ENCODE measurements at places on chromosomes 6 and 20.
A peak's percentile ranks its signal among the peaks of the same experiment; 100 is the strongest.

- DNase-seq, result no peak
Observed at GRCh38 chr20:17024513-17025119, 202.2 kb upstream of the PCSK2 start.

DNA sequence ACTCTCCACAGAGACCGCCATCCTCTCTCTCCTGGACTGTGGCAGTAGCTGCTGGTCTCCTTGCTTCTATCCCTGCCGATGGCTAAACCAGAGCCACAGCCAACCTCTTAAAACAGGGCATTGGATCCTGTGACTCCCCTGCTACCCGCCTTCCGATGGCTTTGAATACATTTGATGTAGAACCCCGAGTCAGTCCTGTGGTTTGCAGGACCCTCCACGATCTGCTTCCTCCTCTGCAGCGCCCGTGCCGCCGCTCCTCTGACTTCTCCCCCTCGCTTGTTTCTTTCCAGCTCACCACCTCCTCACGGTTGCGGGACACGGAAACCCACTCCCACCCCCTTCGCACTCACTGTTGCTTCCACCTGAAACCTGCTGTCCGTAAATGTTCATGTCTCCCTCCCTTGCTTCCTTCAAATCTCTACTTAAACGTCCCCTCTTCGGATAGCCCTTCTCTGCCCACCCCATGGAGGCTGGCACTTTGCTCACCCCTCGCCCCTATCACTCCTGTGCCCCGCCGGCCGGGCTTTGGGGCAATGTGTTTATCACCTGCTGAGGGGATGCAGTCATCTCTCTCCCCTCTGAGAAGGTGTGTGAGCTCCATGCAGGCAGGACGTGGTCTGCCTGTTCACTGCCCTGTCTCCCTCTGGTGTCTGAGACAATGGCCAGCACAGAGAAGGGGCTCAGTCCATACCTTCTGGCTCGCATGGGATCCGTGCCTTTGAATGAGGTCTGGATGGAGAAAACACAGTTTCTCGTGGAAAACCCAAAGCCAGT, 67.8 kb downstream of the GFOD1 start:
- no peak for DNase-seq

GRCh38 chr6:144307880-144308279, 22.7 kb downstream of the UTRN start:
- DNase-seq, result no peak

DNA sequence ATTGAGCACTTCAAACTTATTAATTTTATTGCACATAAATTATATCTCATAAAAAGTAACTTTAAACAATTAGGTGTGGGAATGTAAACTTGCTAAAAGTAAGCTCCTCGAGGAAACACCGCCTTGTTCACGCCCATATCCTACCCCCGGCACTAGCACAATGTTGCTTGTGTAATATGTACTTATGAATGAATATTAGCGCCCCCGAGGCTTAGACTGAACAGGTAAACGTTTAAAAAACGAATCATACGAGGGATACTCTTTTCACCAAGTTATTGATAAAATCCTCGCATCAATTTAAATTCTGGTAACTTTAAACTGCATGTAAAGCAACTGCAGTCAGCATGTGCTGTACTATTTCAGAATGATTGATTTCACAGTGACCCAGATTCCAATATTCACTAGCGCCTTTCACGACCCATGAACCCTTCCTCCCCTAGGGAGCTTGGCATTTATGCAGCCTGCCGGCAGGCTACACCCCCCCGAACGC, 637 bp downstream of the TFB1M start:
- DNase-seq, result peak; percentile 44

- no peak for DNase-seq
Observed at GRCh38 chr20:32004963-32005362, 5.3 kb upstream of the CCM2L start.

DNA sequence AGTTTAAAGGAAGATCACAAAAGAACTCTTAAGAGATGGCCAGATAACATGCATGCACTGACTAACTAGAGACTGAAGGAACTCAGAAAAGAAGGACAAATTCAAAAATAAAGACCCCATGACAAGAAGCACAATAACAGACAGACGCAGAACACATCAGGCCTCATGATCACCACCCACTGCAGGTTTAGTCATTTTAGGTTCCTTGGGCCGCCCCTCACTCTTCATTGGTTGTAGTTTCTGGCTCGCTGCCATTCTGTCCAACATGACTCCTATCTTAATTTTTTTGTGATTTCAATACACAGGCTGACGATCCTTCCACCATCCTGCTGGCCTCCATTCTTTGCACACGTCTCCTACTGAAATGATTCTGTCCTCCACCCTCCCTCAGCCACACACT, 21.6 kb downstream of the STX7 start:
- peak; percentile 6 for DNase-seq

DNA sequence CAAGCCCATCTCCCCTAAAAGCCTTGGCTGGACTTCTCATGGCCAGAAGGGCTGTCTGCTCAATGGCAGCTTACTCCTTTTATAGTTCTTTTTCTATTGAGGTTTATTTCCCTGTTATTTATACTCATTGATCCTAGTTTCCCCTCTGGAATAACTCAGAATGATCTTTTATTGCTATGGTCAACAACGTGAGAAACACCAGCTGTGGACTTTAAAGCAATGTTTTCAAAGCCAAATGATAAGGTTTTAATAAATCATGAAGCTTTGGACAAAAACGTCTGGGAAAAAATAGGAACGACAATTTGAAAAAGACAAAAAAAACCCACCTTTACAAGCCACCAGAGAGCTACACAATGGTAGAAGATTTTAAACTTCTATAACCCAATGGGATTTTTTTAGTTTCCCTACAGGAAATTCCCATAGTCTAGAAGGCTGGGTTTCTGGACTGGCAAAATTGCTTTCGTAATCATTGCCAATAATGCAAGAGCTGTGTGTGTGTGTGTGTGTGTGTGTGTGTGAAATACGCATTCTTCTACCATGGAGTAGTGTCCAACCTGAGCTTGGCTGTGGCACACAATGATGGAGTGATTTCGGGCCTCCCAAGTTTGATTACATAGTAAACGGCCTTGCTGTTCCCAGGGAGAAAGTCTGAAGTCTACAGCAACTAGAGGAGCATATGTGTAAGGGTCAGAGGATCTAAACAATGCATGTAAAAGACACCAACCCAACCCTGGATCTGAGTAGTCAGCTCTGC, 396.0 kb downstream of the SYNE1 start:
- DNase-seq, result no peak

DNA sequence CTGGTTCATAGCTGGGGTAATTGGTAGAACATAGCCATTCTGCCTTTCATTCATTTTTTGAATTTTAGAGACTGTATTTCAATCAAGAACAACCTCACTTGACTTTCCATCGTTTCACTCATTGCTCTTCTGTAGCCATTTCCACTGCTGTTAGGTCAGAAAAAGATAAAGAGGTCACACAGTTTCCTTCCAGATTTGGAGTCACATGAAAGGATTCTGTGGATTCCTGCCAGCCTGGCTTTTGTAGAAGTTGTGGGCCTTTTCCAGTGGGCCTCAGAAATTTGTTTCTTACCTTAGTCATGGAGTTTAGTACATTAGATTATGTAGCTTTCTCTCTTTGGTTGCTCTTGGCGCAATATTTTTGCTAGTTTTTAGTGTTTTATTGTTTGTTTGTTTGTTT, 157.8 kb downstream of the SASH1 start:
- no peak for DNase-seq
